Camera-type eye (tissue), 1 donor: ENCODE measurements at places on chromosomes 2 and 18. TPM values are rescaled to one million over a fixed set of nuclear protein-coding genes. Genes with fewer than 3 reads are reported as not detected.

GPR75 gene
- 4.2 TPM for total RNA-seq

CRYBA2 gene
- total RNA-seq, result 1,526 TPM

ITPRIPL1 gene
- total RNA-seq, result 5.7 TPM

SCTR gene
- not detected for total RNA-seq
